ENCODE measurements at places on chromosomes 7 and 10. TPM values are rescaled to one million over a fixed set of nuclear protein-coding genes. Genes with fewer than 3 reads are reported as not detected.

OGDH gene
- total RNA-seq: 172 TPM

EBLN1 gene
- not detected for total RNA-seq

IRF5 gene
- 0.26 TPM for total RNA-seq

TCAF2 gene
- total RNA-seq: 6.7 TPM

DNA sequence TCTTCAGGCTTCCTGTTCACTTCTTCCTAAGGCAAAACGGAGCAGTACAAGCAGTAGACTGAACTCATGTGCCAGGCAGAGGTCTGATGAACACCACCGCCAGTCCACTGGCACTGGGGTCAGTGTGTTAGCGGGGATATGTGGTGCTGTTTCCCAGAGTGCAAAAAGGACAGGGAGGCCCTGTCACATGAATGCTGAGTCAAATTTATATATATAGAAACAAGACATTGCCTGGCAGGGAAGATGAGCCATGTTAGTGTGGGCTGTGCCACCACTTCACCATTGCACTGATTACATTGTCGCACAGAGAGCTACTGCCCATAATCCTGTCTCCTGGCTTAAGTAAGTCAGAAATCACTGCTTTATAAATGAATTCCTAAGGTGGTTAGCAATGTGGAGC lies 122.2 kb upstream of the AMPH start:
- DNase-seq: peak; percentile 36

DNA sequence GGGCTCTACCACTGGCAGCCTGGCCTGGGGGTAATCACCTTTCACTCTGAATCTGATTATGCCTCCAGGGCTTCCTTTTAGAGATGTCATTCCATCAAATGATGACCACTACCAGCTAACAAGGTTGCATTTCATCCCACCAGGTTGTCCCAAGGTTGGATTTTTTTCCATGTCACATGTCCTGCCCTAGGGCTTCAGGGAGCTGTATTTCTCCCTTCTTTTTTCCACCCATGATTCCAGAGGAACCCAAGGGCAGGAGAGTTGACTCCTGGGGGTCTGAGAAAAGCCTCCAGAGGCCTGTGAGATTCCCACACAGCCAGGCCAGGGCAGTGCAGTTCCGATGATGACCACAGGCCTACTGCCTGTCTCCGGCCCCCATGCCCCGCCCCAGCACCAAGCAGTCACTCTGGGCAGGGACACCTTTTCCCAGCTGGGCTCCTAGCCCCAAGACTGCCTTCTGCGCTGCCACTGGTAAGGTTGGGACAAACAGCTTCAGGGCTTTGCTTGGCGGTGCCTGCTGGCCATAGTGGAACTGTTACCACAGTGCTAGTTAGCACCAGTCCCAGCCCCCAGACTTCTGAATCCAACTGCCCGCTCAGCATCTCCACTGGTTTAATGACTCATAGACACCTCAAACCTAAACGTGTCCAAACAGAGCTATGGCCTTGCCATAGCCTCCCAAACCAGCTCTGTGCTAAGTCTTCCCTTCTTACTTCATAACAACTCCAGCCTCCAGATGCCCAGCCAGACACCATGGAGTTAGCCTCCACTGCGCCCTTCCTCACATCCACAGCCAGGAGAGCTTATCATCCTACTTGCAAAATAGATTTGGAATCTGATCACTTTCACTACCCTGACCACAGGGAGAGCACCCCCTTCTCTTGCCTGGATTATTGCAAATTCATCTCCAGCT lies 133.7 kb downstream of the ARHGAP22 start:
- DNase-seq: peak; percentile 52

DNA sequence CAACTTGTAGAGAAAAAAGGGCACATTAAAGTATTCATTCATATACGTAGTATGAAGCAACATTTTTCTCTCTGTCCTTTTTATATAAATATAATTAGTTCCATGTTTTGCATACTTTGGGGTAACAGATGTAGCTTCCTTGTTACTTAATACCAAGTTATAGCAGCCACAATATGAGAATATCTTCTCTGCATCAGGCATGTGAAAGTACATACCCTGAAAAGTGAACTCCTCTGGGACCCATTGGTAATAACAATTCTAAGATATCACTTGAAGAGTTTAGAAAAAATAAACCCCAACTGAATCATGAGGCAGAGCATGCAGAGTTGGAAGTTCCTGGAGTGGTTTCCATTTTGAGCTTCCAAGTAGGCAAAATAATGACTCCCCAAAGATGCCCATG lies 2.4 kb upstream of the CRPPA start:
- no peak for DNase-seq

DNA sequence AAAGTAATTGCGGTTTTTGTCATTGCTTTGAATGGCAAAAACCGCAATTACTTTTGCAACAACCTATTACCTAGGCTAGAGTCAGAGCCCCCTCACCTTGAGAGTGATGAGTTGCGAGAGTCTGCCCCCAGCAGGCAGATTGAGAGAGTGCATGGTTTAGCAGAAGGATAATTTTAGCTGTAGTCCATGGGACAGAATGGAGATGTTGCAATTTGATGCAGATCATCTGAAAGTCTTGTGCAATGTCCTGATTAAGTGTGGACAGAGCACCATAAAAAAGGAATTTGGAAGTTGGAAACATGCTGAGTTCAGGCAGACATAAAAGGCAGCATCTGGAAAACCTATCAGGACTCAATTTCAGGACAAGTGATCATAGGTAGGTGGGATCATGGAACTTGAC lies 48.7 kb downstream of the GPR141 start:
- DNase-seq: no peak

GRCh38 chr10:3773460-3774017 lies 11.5 kb downstream of the KLF6 start:
- no peak for DNase-seq

DNA sequence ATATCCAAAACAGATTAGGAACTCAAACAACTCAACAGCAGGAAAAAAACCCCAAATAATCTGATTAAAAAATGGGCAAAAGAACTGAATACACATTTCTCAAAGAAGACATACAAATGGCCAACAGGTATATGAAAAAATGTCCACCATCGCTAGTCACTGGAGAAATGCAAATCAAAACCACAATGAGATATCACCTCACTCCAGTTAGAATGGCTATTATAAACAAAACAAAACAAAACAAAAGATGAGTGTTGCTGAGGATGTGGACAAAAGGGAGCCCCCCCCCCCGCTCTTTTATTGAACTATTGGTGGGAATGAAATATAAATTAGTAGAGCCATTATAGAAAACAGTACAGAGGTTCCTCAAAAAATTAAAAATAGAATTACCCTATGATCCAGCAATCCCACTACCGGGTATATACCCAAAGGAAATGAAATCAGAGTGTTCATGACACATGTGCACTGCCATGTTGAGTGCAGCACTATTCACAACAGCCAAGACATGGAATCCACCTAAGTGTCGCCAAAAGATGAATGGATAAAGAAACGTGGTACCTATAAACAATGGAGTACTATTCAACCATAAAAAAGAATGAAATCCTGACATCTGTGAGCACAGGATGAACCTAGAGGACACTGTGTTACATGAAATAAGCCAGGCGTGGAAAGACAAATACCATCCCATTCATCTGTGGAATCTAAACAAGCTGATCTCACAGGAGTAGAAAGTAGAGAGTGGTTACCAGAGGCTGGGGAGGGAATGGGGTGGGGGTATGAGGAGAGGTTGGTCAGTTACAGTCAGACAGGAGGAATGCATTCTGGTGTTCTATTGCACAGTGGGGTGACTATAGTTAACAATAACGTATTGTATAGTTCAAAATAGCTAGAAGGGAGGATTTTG lies 78.1 kb upstream of the RHEB start:
- DNase-seq: peak; percentile 68
